KG1 (cell line): ENCODE measurements at places on chromosomes 6 and 20.

- no peak for DNase-seq
These were observed 63.0 kb downstream of the PTPN1 start for GRCh38 chr20:50572938-50573777.

DNA sequence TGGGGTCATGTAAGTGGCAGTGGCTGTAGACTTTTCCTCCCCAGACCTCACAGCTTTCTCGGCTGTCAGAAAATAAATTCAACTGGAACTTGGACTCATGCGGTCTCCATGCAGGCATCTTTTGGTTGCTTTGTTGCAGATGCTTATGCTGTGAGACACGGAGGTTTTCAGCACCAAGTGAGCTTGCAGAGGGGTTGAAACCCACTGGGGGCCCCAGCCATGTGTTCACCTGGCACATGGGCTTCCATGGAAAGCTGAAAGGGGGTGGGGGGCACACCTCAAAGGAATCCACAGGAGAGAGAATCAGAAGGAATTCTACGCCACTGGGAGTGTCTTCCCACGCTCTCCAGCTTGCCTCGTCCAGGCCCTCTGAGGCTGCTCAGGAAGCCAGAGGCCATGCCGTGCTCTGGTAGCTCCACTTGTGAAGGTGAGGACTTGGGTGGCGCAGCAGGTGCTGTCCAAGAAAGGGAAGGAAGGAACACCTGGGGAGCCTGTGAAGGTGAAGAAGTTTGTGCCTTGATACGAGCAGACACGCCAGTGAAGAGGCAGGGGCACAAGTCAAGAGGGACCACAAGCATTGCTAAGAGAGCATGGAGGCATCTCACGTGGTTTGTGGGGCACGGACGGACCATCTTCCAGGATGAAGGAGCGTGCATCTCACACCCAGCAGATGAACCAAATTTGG lies 134.3 kb upstream of the PMEPA1 start:
- DNase-seq = no peak

GRCh38 chr20:18645196-18645745 lies 57.4 kb downstream of the DTD1 start:
- DNase-seq = no peak

GRCh38 chr6:130788954-130789353 lies 38.3 kb upstream of the SMLR1 start:
- DNase-seq = no peak

- no peak for DNase-seq
These were observed 39.4 kb downstream of the HFE start for GRCh38 chr6:26126394-26127235.

DNA sequence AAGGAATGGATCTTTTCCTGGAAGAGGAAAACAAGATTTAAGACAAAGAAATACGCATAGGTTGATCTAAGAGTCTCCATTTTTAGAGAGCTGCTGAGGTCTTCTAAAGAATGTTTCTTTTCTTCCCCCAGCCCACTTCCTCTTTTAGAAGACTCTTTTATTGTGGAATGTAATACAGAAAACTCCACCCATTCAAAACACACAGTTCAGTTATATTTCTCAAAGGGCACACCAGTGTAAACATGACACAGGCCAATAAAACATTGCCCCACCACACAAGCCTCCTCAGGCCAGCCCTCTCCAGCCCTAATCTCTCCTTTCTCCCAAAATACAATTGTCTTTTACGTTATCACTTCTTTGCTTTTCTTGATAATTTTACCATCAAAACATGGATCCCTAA lies 42.8 kb downstream of the SLC35B3 start:
- no peak for DNase-seq

DNA sequence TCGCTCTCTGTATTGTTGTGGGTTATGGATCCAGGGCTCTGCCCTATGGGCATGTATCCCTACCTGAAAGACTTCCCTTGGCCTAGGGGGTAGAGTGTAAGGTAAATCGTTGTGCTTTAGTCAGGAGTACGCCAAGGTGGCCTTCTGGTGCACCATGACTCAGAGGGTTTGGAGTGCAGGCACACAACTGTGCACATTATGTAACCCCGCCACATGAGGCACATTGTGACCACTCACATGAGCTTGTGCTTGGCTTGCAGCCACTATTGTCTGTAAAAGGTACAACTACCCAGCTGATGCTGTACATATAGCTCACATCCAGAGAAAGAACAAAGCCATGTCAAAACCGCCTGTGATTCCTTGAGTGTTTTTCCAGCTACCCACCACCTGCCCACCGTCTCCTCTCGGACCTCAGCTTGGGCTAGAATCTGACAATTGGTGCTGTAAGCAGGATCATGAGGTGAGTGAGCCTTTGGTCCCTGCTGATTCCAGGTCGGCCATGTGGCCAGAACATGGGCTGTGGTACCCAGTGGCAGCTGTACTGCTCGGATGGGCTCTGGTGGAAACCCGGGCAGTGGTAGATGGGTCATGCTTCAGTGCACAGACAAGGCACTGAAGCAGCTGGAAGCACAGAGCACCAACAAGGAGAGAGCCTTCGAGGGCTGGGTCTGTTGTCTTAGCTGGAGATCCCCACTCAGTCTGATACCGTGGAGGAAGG lies 33.8 kb downstream of the HDDC2 start:
- no peak for DNase-seq

GRCh38 chr20:14197097-14197496 lies 140.3 kb downstream of the FLRT3 start:
- DNase-seq = no peak

GRCh38 chr6:93266116-93266817 lies 153.1 kb downstream of the EPHA7 start:
- DNase-seq = no peak

DNA sequence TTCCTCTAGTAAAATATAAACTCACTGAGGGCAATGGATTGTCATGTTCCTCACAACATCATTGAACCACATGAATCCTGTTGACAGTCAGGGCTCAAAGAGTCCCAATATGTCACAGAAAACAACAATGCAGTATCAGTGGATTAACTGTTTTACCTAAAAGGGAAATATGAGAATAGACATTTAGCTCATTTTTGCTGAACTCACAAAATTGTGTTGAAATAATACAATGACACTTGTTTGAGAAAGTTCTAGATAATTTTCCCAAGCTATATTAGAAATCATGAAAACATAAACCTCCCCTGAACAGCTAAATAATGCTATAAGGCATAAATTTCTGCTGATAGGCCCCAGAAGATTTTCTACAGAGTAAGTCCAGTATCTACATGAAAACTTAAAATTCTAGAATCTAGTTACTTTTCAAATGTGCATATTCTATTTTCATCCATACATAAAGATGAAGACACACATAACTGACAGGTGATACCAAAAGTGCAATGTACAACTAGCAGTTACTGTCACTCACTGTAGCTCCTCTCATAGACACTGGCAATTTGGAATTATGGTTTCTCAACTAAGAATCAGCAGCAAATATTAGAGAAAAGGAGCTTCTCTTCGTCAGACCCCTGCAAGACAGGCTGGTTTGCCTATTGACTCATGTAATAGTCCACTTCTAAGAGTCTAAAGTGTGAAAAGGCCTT lies 269.9 kb downstream of the PTPRK start:
- DNase-seq = no peak

DNA sequence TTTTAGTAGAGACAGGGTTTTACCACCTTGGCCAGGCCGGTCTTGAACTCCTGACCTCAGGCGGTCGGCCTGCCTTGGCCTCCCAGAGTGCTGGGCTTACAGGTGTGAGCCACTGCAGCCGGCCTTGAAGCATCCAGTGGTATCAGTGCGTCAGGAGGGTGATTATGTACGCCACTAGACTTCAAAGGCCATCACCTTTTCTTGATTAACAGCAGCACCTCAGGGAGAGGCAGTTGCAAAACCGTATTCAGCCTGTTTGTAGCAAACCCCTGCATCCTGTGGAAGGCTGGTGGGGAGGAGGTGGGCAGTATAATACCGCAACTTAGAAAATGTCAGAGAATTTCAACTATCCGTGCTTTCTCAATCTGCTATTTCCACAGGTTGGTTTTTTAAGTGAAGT lies 27.3 kb upstream of the SHLD1 start:
- no peak for DNase-seq

DNA sequence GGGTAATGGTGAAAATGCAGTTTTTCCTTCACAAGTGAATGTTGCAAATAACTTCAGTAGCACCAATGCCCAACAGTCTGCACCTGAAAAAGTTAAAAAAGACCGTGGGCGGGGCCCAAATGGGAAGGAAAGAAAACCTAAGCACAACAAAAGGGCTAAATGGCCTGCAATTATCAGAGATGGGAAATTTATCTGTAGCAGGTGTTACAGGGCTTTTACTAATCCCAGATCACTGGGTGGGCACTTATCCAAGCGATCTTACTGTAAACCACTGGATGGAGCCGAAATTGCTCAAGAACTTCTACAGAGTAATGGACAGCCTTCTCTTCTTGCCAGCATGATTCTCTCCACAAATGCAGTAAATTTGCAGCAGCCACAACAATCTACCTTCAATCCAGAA lies 64.8 kb upstream of the SMIM8 start:
- no peak for DNase-seq

DNA sequence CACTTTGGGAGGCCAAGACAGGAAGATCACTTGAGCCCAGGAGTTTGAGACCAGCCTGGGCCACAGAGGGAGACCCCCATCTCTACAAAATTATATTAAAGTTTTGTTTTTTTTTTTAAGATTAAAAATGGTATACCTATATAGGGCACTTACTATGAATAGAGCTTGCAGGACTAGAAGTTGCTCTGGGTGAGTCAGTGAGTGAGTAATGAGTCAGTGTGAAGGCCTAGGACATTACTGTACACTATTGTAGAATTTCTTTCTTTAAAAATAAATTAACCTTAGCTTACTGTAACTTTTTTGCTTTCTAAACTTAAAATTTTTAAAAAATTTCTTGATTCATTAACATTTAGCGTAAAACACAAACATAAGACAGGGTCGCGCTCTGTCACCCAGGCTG lies 29.7 kb downstream of the STK35 start:
- no peak for DNase-seq
